ENCODE measurements at places on chromosomes 2 and 18. TPM values are rescaled to one million over a fixed set of nuclear protein-coding genes. Genes with fewer than 3 reads are reported as not detected.

ADD2 gene
- 33.2 TPM for total RNA-seq

SKOR2 gene
- not detected for total RNA-seq

KCNK3 gene
- not detected for total RNA-seq

PSD4 gene
- 194 TPM for total RNA-seq

PCARE gene
- total RNA-seq: not detected

SNED1 gene
- 1.0 TPM for total RNA-seq

RFTN2 gene
- not detected for total RNA-seq

HNMT gene
- not detected for total RNA-seq

PHLPP1 gene
- total RNA-seq: 11.4 TPM

HOXD8 gene
- not detected for total RNA-seq

GNAL gene
- total RNA-seq: 0.04 TPM

EFHD1 gene
- total RNA-seq: 1.1 TPM

NCKAP5 gene
- total RNA-seq: not detected

SPEG gene
- total RNA-seq: 1.6 TPM

KLHL14 gene
- 0.19 TPM for total RNA-seq

LIMS3 gene
- total RNA-seq: 0.82 TPM

Measured in activated naive CD8-positive, alpha-beta T cell treated with anti-CD3 and anti-CD28 coated beads for 36 hours (primary cell).